Activated naive CD4-positive, alpha-beta T cell treated with Interleukin-2 at 50 U/mL for 16 hours (primary cell): ENCODE measurements at places on chromosomes 2 and 18.

- DNase-seq: no peak
These were observed 159.0 kb downstream of the RDH14 start for GRCh38 chr2:18401471-18401870.

GRCh38 chr2:233486778-233487552, 79.6 kb downstream of the USP40 start:
- DNase-seq: no peak

DNA sequence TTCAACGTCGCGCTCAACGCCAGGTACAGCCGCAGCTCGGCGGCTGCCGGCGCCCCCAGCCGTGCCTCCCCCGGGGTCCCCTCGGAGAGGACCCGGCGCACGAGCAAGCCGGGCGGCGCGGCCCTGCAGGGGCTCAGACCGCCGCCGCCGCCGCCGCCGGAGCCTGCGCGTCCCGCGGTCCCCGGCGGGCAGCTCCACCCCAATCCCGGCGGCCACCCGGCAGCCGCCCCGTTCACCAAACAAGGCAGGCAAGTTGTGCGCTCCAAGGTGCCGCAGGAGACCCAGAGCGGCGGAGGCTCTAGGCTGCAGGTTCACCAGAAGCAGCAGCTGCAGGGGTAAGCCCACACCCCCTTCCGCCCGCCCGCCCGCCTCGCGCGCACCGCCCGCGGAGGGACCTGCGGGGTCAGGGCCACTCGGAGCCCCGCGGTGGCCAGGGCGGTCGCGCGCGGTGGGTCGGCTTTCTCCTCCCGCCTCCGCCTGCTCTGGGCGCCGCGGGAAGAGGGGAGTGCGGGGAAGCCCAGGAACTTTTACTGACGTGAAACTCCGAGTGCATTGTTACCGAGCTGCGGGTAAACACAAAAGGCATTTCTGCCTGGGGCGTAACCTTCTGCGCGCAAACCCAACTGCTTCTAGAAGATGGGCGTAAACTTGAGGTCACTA, 861 bp downstream of the LTBP1 start:
- DNase-seq: peak; percentile 29

GRCh38 chr2:207184348-207184747, 18.6 kb upstream of the KLF7 start:
- DNase-seq: no peak
